WTC11 (cell line): ENCODE measurements at places on chromosomes 1 and 21.

GRCh38 chr21:28975397-28975796, 17.3 kb downstream of the LTN1 start:
- DNase-seq = no peak

DNA sequence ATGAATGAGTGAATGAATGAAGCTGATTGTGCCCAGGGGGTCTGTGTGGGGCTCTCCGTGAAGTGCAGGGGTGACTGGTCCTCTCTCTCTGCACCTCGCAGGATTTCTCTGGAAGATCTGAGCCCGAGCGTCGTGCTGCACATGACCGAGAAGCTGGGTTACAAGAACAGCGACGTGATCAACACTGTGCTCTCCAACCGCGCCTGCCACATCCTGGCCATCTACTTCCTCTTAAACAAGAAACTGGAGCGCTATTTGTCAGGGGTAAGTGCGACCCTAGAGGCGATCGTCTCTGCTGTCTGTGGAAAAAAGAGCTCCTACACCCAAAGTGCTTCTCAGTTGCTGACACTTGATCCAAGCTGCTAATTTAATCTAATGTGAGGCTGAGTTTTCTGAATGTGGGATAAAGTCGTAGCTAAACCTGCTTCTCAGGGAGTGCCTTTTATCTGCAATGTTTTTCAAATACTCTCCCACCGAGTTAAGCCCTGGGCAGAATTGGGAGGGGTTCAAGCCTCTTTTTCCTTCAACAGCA, 101.7 kb downstream of the HUNK start:
- DNase-seq = peak; percentile 16

- DNase-seq = no peak
Measured at GRCh38 chr1:197438010-197438790, 170.1 kb downstream of the CRB1 start.

DNA sequence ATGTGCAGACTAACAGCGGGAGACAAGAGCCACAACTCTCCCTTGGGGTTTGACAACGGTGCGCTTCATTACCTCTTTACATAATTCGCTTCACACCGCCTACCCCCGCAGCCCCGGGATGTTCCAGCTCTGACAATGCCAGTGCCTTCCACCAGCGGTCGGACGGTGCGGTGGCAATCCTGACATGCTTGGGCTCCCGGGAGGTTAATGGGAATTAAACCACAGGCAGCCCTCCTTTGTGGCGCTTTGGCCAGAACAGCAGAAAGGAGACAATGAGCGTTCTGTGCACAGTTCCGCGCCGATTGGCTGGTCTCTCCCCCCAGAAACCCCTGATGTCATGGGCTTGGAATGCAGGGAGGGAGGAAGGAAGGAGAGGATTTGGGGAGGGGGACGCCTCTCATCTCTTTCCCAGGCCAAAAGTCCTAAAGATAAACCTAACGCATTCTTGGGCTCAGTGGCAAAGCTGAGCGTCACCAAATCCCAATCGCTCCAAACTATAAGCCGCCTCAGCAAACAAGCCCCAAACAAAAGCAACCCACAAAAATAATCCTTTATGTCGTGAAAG, 1.3 kb downstream of the CNN3 start:
- DNase-seq = peak; percentile 86
